ENCODE measurements at places on chromosomes 1 and 21.
A peak's percentile ranks its signal among the peaks of the same experiment; 100 is the strongest.

DNA sequence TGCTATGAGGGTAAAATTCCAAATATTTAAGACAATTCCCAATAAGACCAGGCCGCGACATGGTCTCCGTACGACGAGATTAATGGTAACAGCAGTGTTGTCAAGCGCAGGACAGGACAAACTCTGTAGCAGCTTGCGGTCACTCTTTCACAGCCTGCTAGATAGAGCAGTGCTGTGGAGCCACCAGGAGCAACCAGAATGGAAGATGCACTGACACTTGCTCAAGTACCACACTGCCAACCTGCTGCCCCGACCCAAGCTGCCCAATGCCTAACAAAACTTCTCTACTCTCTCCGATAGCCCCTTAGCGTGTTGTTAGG lies 636 bp downstream of the WARS2 start:
- no peak for DNase-seq

- DNase-seq, result no peak
These were observed 7.8 kb downstream of the GNPAT start for GRCh38 chr1:231248778-231249177.

DNA sequence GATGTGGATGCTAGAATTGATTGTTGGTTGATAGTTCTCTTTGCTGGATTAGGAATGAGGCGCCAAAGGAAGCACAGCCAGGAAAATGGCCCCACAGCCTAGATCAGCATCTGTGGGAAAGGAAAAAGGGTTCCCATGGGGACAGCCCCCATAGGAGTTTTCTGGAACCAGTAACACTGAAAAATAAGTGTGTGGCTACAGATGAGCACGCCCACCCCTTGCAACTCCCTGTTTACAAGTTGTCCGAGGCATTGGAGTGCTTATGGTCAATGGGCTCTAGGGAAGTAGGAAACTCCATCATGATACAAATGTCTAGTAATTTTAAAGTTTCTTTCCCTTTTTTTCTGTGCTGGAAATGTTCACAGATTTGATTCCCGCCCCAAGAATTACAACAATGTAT lies 23.8 kb upstream of the UBE2U start:
- no peak for DNase-seq

DNA sequence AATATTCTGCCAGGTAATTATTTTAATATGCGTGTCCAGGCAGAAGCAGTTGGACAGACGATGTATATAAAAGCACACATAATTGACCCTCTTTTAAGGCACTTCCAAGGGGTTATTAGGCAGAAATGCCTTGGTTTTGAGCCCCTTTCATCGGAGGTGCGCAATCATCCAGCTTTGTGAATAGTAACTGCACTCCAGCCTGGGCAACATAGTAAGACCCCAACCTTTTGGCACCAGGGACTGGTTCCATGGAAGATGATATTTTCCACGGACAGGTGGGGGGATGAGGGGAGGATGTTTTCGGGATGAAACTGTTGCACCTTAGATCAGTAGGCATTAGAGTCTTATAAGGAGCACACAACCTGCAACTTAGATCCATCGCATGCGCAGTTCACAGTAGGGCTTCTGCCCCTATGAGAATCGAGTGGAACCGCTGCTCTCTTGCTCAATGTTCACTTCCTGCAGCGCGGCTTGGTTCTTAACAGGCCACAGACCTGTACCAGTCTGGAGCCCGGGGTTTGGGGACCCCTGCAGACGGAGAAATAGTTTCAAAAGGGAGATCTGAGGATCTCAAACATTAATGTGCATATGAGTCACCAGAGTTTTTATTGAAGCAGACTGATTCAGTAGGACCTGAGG lies 1.8 kb upstream of the MCOLN2 start:
- peak; percentile 32 for DNase-seq

GRCh38 chr1:4270651-4271337 lies 370.7 kb upstream of the C1orf174 start:
- no peak for DNase-seq

- no peak for DNase-seq
These were observed 59.6 kb downstream of the PLA2G4A start for GRCh38 chr1:186888367-186888766.

DNA sequence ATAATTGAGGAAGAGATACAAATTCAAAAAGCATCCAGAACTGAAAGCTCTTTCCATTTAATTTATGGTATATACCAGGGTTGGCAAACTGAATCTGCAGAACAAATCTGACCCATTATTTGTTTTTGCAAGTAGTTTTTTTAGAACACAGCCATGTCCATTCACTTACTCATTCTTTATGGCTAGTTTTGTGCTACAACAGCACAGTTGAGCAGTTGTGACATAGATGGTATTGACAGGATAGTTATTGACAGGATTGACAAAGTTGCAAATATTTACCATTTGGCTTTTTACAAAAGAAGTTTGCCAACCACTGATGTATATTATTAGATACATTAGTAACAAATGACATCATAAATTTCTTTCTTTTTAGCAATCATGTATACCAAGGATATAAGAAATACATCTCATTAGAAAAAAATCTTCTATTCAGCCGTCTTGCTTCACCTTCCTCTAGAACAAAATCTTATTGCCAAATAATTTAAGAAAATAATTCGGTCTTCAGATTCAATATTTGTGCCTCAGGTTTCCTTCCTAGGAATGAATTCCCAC lies 9.4 kb downstream of the ADAMTS1 start:
- no peak for DNase-seq

DNA sequence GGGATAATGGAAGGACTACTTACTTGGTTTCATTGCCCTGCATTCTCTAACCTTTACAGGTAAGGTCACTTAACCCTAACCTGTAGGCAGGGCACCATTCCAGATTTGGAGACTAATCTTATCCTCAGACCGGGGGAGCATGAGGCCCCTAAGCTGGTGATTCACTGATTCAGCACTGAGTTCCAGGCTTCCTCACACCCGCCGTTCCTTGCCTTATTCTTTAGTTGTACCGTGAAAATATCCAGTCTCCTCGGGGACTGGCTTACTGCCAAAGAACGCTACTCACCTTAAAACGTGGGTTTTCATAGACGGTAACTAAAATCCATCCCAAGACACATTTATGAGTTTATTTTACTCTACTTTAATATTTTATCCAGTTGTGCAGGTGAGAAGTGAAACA lies 44.3 kb upstream of the COL24A1 start:
- DNase-seq, result no peak

DNA sequence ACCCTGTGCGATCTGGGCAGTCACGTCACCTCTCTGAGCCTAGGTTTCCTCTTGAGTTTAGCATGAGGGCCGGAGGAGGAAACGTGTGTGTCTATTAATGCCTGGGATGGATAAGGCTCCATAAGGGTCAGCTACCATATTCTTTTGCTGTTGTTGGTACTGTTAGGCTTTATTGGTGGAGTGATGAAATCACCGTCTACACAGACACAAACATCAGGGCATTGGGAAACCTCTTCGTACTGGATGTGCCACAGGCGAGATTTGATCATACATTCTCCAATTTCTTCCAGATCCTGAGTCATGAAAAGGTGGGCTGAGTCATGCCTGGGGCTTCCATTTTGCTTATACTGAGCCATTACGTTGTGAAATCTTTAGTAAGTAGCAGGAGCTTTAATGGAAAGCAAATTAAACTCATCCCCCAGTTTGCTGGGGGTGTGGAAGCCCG lies 24.9 kb upstream of the GRHL3 start:
- DNase-seq, result no peak

- DNase-seq, result no peak
These were observed 26.4 kb downstream of the QSOX1 start for GRCh38 chr1:180181048-180181447.

DNA sequence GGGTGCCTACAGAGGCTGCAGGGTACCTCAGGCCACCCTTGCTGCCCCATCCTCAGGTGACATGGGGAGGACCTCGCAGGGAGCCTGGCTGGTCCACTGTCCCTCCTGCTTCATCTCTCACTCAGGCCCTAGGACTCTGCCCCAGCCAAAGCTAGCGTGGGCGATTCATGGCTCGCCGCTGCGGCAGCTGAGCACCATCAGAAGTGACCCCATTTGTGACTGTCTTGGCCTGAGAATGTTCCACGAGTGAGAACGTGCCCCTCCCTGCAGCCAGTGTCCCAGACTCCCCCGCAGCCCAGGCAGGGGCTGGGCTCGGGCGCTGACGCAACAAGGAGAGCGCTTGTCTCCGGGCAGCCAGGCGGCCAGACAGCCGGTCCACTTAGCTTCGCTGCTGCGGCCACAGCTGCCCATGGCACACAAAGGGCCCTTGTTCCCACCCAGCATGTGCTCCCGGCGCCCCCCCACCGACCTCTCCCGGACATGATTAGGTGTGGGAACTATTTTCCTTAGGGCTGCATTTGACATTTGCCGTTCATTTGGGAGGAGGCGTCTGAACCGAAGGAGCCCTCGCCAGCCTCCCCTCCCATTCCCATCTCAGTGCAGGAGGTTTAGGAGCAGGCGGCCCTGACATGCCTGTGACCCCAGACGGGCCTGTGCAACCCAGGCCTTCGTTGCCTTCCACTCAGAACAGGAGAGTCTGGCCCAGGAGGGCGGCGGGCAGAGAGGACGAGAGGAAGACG lies 19.3 kb upstream of the POFUT2 start:
- DNase-seq, result no peak

DNA sequence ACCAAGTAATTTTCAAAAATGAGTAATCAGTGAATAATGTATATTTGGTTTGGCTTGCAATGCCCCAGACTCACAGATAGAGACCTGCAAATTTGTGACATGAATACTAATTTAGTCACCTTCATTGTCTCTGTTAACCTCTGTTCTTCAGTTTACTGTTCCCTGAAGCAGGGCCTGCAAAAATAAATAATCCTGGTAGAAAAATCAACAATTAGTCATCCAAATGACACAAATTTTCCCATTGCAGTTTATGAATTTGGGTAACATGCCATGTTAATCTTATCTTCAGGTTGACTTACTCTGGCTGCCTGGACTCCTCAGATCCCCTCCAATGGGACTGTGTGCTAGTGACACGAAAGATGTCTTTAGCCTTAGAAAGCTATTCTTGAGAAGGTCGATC lies 289.5 kb downstream of the PAPPA2 start:
- DNase-seq, result no peak

- DNase-seq, result no peak
These were observed 23.3 kb downstream of the KIRREL1 start for GRCh38 chr1:158016651-158017335.

GRCh38 chr21:35340273-35340672 lies 291.2 kb upstream of the RUNX1 start:
- no peak for DNase-seq

DNA sequence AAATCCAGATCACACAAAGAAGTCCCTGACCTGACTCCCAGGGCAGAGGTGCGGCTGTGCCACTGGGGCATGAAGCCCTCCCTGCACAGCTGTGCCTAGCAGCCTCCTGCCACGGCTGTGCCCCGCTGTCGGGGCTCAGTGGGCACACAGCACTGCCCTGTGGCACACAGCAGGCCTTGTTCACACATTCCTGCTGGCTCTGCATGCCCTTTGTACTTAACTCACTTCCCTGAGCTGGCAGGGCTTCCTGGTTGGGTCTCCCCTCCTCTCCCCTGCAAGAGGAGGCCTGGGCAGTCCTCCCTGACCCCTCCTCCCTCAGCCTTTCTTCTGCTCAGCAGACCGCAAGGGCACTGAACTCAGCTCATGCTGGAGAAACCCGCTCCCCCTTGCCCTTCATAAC lies 14.8 kb downstream of the LHX4 start:
- DNase-seq, result no peak

- DNase-seq, result no peak
These were observed 141.2 kb downstream of the VPS13D start for GRCh38 chr1:12371053-12371452.

DNA sequence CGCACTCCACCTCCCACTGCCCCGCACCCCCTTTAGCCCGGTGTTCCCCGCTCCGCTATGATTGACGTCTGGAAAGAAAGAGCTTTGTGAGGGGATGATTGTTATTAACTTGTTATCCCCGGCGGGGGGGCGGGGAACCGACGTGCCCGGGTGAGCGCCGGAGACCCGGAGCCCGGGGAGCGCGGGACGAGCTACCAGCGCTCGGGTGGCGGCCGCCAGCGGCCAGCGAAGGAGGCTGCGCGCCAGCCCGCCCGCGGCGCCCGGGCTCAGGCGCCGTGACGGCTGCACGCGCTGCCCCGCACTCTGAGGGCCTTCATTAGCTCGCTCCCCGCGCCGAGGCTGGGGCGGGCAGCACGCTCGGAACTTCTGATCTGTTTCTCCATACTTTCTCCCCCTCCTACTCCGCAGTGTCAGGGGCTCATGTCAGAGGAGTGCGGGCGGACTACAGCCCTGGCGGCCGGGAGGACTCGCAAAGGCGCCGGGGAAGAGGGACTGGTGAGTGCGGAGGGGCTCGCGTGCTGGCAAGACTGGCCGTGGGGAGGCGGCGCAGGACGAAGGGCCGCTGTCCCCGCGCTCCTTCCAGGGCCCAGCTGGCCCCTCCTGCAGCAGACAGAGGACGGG lies 2.1 kb downstream of the LHX8 start:
- DNase-seq, result no peak

DNA sequence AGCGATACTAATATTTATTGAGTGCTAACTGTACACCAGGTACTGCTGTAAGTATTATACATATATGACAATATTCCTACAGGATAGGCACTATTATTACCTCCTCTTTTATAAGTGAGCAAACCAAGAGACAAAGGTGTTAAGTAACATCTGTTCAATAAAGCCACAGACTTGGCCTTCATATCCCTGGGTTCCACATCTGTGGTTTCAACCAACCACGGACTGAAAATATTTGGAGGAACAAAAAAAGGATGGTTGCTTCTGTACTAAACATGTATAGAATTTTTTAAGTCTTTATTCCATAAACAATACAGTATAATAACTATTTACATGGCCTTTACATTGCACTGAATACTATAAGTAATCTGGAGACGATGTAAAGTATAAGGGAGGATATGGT lies 95.1 kb downstream of the RERE start:
- no peak for DNase-seq

GRCh38 chr1:59249396-59250137 lies 47.3 kb upstream of the FGGY start:
- DNase-seq, result no peak

DNA sequence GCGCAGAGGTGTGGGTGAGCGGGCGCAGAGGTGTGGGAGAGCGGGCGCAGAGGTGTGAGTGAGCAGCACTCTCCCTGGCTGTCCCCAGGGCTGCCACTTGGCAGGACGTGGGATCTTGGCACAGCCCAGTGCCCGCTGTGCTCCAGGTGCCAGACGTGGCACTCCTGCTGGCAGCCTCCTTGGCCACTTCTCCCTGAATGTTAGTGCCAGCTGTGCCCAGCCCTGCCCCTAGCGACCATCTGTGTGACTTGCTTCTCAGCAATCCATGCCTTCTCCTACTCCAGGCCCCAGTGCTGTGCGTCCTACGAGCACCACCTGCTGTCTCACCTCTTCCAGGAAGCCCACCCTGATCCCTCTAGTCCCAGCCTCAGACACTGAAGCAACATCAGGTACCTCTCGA lies 30.5 kb downstream of the KRTAP10-1 start:
- no peak for DNase-seq

DNA sequence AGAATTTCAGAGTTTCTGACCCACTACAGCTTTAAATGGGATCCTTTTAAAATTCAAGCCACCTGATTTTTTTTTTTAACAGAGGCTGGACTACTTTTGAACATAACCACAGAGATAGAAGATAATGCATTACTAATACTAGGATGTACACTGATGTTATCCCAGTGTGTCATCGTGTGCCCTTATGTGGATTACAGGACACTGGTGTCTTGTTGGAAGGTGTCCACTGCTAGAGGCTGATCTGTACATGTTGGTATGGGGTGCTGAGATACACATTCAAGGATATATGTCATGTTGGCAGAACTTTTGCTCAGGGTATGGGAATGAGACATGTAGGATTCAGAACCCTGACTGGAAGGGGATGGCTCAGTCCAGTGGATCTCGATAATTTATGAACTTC lies 56.3 kb downstream of the INAVA start:
- no peak for DNase-seq
